Right ventricle myocardium superior (tissue), 1 donor: ENCODE measurements at places on chromosomes 1 and 21. TPM values are rescaled to one million over a fixed set of nuclear protein-coding genes. Genes with fewer than 3 reads are reported as not detected.

- DNase-seq: no peak
These were observed 422.1 kb downstream of the LRRIQ3 start for GRCh38 chr1:73775896-73776295.

The SLAMF9 gene
- not detected for total RNA-seq

The SCAF4 gene
- total RNA-seq: 15.4 TPM

GRCh38 chr1:234618737-234619049 is 8.7 kb upstream of the IRF2BP2 start:
- no peak for DNase-seq

The OR6N1 gene
- not detected for total RNA-seq
